LNCaP clone FGC (cell line): ENCODE measurements at places on chromosomes 5 and 9.

DNA sequence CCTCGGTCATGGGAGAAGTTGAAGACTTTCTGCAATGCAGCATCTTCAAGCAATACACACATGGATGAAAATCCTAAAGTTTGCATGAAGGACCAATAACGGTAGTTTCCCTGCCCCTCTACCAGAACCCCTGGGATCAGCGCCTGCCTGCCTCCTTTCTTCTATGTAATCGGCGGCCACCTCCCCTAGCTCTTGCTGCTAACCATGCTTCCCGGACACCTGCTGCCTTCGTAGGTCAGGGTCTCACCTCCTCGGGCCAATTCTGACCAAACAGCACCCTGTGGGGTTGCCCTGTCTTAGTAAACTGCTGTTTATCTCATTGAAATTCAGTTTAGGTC, 388 bp upstream of the MED10 start:
- DNase-seq, result no peak

GRCh38 chr5:160831801-160832200, 20.2 kb downstream of the ATP10B start:
- no peak for DNase-seq

GRCh38 chr9:89418882-89419640, 78.9 kb downstream of the SEMA4D start:
- DNase-seq, result no peak

GRCh38 chr9:70883056-70883455, 238.4 kb downstream of the TRPM3 start:
- DNase-seq, result no peak

DNA sequence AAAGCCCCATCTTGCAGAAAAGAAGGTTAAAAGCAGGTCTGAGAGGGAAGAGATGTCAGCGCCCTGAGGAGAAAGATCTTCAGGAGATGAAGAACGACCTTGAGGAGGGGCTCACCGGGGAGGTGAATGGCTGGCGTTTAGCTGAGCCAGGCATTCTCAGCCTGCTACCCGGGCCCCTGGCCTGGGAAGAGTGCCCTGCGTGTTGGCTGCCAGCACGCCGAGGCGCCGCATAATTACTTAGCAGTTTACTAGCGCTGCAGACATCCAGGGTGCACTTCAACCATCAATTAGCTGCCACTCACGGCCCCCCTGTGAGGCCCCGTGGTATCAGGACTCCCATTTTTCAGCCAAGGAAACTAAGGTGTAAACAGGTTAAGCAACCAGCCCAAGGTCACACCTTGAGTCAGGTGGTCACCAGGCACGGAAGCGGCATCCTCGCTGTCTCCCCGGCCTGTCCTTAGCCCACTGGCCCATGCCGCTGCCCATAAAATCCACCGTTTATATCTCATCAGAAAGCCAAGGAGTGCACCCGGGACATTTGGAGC, 551.9 kb downstream of the BNC2 start:
- no peak for DNase-seq

DNA sequence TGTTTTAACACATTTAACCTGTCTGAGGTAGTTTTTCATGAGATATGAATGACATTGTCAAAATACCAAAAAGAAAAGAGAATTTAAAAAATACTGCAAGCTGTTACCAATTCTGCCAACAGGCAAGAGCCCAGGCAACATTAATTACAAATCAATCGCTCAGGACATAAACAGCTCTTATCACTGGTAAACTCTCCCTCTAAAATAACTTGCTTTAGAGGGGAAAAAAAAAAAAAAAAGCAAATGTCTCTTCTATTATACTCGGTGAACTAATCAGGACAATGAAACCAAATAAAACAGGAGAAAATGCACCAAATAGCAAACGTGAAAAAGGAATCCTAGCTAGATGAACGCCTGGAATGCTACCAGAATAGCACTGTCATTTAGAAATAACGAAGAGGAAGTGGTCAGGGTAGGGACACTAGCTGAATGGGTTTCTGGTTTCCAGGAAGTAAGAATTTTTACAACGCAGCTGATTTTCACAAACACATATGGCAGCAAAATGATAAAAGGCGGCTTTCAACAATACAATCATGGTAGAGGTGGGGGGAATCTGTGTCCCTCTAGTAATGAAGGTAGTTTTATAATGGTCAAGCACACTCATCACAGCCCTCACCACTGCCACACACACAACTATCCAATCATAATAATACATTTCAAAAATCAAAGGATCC, 94.9 kb downstream of the DENND1A start:
- DNase-seq, result no peak

- DNase-seq, result no peak
Observed at GRCh38 chr9:31188496-31188895, 1195.9 kb upstream of the ACO1 start.

- no peak for DNase-seq
Observed at GRCh38 chr5:156093024-156093423, 233.9 kb upstream of the SGCD start.

- no peak for DNase-seq
Observed at GRCh38 chr5:74640954-74641734, 616 bp upstream of the ENC1 start.
